ENCODE measurements at places on chromosomes 1 and 21.
A peak's percentile ranks its signal among the peaks of the same experiment; 100 is the strongest.

GRCh38 chr1:36625935-36626310, 143.2 kb upstream of the CSF3R start:
- no peak for ATAC-seq

DNA sequence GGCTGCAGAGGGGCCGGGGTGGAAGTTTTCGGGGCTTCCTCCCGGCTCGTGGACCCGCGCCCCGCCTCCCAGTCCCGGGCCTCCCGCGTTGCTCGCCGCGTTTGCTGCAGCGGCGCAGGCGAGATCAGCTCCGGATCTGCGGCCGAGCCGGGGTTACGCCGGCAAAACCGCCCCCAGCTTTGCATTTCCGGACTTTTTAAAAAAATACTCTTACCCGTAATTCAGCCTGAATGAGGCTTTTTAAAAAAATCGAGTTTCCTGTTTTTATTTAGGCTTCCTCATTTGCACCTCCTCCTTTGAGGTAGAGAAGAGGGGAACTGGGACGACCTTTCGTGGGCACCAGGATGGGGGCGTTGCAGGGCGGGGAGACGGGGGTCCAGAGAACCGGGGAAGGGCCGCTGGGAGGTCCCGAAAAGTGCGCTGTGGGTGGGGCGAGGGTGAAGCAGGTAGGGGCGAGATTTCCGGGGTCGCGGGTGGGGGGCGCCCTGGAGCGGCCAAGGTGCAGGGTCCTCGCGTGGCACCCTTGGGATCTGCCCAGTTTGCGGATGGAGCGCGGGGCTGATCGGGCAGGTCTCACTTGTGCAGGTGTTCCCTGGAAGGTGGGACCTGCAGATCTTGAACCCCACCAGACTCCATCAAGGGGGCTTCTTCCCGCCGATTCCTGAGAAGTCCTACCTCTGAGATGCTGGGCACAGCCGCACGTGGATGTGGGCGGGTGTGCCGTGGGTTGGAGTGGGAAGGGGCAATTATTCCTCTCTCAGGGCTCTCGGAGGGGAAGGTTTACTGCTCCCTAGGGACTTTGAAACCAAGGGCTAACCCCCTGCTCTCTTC, 1.1 kb downstream of the PIK3CD start:
- peak; percentile 26 for ATAC-seq

- no peak for ATAC-seq
These were observed 19.9 kb downstream of the AGPAT3 start for GRCh38 chr21:43884861-43885417.

DNA sequence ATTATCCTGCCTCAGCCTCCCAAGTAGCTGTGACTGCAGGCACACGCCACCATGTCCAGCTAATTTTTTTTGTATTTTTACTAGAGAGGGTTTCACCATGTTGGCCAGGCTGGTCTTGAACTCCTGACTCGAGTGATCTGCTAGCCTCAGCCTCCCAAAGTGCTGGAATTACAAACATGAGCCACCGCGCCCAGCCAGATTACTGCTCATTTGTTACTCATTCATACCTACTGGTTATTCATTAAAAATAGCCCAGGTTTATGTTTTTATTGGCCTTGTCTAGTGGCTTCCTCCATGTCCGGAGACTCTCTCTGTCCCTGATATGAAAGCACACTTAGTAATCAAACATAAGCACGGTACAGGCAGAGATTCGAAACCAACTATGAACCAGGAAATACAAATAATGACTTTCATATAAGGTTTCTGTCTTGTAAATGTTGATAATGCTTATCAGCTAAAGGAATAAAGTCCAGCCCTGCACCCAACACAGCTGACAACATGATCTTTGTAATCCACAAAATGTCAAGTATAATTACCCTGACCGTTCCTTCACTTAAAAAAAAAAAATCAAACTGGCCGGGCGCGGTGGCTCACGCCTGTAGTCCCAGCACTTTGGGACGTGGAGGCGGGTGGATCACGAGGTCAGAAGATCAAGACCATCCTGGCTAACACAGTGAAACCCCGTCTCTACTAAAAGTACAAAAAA, 50.4 kb upstream of the CXADR start:
- ATAC-seq, result no peak

DNA sequence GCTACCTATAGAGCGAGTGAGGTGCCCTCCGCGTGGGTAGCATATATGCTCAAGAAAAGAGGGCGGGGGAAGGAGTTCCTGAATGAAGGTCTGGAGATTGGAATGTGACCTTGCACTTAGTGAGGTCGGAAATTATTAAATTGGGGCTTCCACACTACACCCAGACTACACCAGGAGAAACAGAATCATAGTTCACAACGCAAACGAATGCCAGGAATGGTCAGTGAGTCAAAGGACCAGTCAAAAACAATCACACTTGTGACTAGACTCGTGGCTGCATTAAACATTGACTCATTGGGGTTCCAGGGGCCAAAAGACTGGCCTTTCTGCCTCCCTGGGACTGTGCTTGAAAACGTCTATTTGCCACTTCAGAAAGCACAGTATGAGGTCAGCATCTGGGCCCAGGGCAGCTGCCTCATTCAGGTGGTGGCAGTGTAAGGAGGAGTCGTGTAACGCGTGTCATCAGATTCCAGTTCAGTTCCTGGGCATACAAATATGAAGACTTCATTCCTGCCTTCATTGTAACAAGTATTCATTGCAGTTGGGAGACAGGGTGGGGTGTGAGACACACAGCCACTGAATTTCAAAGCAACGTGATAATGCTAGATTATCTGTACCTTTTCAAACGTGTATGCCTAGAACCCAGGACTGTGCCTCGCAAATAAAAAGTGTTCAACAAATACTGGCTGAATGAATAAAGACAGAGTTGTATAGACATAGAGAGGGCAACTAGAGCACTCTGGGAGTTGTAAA, at the start of gene YOD1:
TSS of gene YOD1 (minus strand) at position 18 of the 753 bp plus-strand sequence. CDS start 178 bp downstream, outside the sequence.
- no peak for ATAC-seq

- no peak for ATAC-seq
These were observed 1.7 kb downstream of the CC2D1B start for GRCh38 chr1:52364235-52364839.

GRCh38 chr1:189513091-189513490, 964.6 kb downstream of the BRINP3 start:
- no peak for ATAC-seq

DNA sequence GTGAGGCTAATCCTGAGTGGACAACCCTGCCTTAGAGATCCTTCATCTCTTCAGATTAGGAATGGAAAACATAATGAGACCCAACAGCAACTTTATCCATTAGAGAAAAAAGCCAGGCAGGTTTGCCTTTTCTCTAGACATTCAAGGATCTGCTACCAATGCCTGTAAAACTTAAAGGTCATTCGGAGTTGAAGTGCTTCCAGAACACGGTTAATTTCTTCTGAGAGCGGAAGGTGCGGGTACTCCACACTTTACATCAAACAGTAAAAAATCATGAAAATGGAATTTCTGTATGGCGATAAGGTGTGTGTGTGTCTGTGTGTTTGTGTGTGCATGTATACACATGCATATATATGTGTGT, 65.2 kb upstream of the PRKACB start:
- ATAC-seq, result no peak

- ATAC-seq, result no peak
These were observed 409.6 kb upstream of the ZRANB2 start for GRCh38 chr1:71490432-71490831.

- ATAC-seq, result no peak
These were observed 28.1 kb upstream of the PM20D1 start for GRCh38 chr1:205878026-205878425.

- no peak for ATAC-seq
These were observed 401 bp downstream of the TP73 start for GRCh38 chr1:3652548-3653285.

DNA sequence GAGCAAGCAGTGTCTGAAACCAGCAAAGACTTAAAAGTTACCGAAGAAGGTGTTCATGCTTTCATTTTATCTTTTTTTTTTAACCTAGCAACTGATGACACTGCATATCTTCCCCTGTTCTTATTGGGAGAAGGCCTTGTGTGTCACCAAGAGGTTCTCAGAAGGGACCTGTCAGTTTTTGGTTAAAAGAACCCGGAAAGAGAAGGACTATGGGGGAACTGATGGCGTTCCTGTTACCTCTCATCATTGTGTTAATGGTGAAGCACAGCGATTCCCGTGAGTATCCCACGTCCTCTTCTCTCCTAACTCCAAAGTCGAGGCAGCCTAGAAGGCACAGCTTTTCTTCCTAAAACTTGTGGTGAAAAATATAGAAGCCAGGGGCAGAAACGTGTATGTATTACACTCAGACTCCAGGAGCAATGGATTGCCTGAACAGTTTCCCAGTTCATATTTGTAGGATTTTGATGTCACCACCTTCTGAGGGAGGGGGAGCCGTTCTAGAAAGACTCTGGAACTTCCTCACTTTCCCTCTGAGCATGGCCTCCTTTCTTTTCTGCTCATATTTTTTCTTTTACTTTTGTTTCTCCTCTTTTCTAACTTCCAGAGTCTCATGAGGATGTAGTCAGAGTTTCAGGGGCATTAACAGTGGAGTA, at the start of gene MR1:
TSS of gene MR1 (plus strand) at position 185 of the 653 bp plus-strand sequence. CDS start at position 210, 25 bp downstream.
- ATAC-seq, result peak; percentile 97

DNA sequence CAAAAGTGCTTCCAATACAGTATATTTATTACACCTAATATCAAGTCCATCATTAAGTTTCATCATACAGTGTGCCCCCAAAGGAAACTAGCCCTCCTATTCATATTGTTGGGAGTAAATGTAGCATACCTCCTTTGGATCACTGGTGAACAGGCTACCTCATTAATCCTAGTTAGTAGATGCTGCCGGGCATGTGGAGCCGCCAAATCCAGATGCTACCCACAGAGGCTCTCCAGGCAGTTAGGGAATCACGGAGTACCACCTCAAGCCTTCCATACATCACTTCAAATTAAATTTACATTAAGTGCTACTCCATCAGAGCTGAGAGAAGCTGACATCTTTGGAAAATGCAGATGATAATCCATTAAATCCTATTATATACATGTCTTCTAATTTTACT, 121.7 kb upstream of the FOXD3 start:
- ATAC-seq, result no peak

- ATAC-seq, result no peak
These were observed 18.3 kb upstream of the HSPA13 start for GRCh38 chr21:14401217-14401616.

DNA sequence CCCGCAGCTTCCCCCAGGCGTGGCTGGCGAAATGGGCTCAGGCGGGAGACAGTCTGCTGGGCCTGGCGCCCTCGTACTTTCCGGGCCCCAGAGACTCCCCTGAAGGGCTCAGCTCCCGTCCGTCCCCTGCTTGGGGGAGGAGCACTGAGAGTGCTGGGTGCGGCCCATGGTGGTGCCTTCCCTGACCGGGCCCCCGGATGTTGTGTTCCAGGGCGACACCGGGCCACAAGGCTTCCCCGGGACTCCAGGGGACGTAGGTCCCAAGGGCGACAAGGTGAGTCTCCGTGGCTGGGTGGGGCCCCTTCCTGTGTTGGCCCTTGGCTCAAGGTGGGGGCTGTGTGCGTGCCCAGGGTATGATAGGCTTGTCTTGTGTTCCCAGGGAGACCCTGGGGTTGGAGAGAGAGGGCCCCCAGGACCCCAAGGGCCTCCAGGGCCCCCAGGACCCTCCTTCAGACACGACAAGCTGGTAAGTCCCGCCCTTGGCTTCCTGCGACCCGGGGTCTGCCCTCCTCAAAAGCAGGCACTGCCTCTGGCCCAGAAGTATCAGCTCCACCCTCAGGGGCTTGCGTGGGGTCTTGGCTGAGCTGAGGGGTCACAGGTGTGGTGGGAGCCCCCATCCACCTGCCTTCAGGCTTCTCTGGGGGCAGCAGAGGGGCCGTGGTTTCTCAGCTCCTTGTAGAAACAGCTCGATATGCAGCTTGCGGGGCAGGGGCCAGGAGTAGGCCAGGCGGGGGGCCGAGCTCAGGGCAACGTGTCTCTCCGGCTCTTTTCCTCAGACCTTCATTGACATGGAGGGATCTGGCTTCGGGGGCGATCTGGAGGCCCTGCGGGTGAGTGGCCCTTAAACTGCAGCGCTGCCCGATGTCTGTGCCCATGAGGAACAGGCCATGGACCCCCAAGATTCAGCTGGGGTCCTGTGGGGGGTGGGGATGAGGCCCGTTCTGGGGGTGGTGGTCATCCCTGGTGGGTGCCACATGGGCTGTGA, 62.3 kb downstream of the SLC19A1 start:
- no peak for ATAC-seq

GRCh38 chr1:85087659-85088407, 39.5 kb upstream of the MCOLN3 start:
- ATAC-seq, result no peak

- no peak for ATAC-seq
These were observed 69.4 kb upstream of the ACTRT2 start for GRCh38 chr1:2951856-2952255.

GRCh38 chr1:156458181-156458503, 42.4 kb downstream of the MEF2D start:
- ATAC-seq, result no peak

- no peak for ATAC-seq
These were observed 994 bp upstream of the ACBD6 start for GRCh38 chr1:180503280-180503862.

DNA sequence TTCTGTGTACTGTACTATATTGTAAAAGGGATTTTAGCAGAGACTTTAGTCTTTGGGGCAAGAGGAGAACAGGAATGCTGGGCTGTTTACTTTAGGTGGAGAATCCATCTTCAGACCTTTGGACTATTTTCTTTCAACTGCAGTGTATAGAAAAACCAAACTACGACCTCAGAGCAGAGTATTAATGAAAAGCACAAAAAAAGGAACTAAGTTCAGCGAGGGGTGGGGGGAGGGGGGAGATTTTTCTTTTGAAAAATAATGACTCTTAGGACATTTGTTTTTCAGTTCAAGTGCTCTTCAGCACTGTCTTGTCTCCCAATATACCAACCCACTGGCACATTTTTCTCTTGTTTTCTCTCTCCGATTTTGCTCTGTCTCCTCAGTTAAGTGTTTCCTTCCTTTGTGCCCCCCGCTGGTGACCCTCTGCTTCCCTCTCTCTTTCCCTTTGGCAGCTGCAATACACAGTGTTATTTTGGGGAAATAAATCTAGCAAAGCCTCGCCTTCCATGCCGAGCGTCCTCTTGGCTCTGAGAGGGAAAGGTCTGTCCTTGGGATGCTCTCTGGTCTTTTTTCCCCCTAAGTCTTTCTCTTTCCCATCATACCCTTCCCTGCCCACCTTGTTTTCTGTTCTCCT, 44.8 kb downstream of the ACP6 start:
- no peak for ATAC-seq

GRCh38 chr1:10816743-10817369, 20.4 kb upstream of the CASZ1 start:
- no peak for ATAC-seq

GRCh38 chr1:78678324-78678723, 28.7 kb downstream of the IFI44 start:
- ATAC-seq, result no peak

DNA sequence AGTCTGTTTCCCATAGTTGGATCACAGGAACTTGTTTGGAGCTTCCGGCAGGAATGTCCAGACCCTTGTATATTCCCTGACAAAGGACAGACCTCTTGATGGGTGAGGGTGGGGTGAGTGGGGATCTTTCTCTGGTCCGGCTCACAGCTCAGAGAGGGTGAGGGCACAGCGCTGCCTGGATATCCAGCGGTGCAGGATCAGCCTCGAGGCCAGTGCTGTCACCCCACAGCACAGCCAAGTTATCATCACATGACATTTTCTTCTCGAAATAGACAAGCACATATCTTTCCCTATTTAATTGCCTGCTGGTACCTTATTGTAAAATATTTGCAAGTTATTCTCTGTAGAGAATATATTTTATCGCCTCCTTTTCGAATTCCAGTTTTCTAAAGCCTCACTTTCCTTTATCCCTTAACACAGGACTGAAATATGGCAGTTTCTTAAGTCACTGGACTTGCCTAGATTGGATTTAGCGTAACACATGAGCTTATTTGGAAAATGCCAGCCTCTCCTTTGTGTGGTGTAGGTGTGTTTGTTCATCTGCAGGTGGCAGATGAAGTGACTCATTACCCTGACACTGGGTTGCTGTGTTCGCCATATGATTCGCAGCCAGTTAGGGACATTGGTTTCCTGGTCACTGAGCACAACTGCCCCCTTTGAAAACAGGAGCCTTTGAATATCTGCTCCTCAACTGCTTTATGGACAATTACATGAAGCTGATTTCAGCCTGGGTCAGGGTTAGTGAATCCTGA, 21.4 kb downstream of the CLIC6 start:
- no peak for ATAC-seq
